ENCODE measurements at places on chromosomes 11 and 22.

DNA sequence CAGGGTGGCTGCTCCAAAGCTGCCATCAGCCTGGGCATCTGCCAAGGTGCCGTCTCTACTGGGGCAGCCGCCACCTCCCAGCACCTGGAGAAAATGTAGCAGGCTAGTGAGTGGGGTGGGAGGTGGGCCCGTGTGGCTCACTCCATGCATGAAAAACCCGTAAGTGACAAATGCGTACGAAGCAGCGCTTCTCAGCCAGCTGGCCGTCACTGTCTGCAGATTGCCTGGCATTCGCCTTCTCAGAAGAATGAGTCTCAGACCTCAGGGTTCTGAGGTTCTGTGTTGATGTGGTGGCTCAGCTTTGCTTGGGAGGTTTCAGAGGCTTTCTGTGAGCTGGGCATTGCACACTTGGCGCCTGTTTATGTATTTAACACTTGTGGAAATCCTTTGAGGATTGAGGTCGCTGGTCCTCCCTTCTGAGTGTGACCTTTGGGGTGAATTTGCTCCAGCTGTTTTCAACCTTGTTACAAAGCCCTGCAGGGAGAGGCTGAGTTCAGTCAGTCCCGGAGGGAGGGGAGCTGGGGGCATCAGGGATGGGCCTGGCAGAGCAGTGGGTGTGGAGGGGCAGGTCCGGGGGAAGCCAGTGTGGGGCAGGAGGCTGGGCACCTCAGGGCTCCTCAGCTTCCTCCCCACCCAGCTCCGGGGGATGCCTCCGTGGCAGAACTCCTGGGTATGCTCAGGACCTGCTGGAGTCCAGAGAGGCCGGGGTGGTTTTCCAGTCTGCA is 977.0 kb downstream of the TBC1D22A start:
- DNase-seq = no peak

DNA sequence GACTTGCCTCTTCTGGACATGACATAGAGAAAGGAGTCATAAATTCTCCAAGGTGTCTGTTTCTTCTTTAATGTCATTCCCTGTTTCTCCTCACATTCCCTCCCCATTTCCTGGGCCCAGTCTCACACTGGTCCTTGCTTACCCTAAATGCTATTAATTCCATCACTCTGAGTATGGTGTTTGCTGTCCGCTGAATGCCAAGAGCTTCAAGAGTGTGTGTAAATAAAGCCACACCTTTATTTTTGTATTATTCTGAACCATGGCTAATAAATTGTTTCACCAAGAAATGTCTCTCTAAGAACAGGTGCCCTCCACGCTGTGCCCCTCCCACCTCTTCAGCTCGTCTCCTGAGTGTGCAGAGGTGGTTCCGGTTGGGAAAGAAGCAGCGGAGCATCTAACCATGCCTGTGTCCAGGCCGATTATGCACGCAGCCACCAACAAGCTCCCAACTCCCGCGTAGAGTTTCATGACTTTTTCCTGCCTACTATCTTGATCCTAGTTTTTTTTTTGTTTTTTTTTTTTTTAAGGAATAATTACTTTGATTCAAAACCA is 8.6 kb downstream of the TMEM121B start:
- no peak for DNase-seq

GRCh38 chr11:27395556-27396258 is 32.7 kb upstream of the CCDC34 start:
- DNase-seq = no peak

DNA sequence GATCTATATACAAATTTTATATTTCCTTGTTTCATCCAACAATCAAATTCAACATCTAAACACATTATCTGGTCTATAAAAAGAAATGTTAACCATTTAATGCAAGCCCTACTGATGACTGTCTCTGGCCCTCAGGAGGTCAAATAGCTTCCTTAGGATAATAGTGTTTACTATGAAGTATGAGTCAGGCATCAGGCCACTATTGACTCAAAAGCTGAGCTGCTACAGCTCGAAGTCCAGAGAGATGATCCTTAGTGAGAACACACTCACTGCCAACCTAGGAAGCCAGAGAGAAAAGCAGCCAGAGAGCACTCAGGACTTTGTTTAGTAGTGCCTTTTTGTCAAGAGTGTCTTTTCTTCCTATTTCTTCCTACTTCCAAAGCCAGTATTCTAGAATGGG is 171.8 kb downstream of the SOX6 start:
- no peak for DNase-seq

GRCh38 chr11:22169833-22170232 is 23.1 kb upstream of the ANO5 start:
- DNase-seq = no peak

DNA sequence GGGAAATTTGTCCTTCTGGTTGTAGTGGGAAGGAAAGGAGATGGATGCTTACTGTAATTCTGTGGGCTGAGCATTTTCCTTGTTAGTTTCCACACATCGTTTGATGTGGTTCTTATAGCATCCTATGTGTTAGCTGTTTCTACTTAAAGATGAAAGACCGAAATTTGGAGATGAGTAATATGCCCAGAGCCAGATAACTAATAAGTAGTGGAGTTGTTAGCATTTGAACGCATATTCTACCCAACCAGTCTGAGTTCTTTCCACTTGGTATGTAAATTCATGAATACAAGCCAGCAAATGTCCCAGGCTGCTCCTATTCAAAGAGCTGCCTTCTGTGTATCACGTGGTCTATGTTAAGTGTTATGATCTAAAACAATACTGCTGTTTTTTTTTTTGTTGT is 14.6 kb downstream of the SPECC1L start:
- DNase-seq = peak; percentile 27

GRCh38 chr22:44368611-44369292 is 56.0 kb upstream of the SHISAL1 start:
- DNase-seq = no peak

GRCh38 chr22:43944670-43945430 is 10.4 kb upstream of the SAMM50 start:
- DNase-seq = no peak

DNA sequence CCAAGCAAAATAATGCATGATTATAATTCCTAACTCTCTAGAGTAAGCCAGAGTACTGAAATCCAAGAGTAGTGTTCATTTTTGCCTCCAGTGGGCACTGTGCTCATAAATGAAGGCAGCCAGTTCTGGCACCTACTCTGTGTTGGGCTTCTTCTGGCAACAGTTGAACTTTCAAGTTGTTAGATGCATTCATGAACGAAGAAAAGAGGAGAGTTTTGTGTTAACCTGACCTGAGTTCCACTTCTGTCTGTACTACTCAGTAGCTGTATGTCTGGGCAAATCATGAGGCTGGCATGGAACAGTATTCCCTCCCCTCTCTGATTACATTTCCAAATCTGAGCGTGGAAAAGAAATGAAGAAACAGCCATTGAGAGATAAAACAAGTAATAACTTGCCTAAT is 20.3 kb upstream of the TENM4 start:
- no peak for DNase-seq

DNA sequence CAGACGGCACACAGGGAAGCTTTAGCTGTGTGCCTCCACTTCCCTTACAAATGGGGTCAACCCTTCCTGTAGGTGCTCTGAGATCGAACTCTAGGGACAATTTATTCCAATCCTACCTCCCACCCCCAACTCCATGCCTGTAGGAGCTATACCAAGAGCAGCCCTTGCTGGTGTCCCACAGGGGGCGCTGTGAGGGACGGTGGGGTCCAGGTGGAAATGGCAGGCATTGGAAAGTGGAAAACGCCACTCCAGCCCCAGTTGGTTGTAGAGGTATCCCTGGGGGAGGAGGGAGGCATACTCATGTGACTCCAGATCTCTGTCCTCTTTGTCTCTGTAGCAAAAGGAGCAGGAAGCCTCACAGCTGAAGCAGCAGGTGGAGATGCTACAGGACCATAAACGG is 161.3 kb downstream of the MYO18B start:
- DNase-seq = no peak

GRCh38 chr11:34207487-34208180 is 102.2 kb downstream of the NAT10 start:
- no peak for DNase-seq

DNA sequence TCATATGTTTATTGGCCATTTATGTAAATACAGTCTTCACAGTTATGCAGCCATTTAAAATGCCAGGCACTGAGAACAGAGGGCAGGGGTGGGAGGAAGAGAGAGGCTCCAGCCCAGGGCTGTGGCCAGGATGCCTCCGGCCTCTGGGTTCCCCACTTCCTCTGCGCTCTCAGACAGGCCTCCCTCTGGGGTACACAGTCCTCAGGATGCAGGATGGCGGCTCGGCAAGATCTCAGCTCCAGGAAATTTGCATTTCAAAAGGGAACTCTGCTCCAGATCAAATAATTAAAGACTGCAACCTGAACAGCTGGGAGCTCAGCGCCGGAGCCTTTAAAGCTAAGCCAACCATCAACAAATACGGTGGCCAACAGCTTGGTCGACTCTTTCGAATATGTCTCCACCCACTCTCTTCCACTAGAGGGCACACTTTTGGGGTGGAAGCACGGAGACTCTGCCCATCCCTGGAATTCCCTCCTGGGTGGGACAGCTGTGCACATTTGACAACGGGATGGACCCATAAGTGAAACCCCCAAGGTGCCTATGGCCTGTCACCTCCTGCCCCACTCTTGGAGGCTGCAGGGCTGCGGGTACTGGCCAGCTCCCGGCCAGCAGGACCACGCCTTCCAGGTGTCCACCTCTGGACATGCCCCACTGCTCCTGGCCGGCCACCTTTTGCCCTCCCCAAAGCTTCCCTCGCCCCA is 1044.7 kb downstream of the BRD1 start:
- DNase-seq = no peak

- DNase-seq = no peak
Observed at GRCh38 chr22:35348703-35349102, 32.2 kb upstream of the HMOX1 start.

DNA sequence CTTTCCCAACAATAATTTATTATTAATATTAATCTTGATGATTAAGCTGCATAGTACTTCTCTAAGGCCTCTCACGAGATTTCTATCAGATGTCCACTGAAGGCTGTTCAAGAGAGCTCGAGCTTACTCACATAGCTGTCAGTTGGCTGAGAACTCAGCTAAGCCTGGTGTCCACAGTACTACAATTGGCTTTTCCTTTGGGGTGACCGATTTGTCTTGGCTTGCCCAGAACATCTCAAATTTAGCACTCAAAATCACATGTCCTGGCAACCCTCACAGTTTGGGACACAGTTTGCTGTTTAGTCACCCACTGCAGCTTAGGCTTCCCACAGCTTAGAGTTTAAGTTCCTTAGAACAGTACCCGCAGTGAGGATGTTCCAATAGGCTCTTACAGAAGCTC is 96.5 kb downstream of the LUZP2 start:
- no peak for DNase-seq

- no peak for DNase-seq
Observed at GRCh38 chr11:12905435-12905834, 103.7 kb upstream of the RASSF10 start.

GRCh38 chr22:49306632-49307480 is 520.8 kb downstream of the BRD1 start:
- DNase-seq = no peak

GRCh38 chr11:10382518-10382917 is 72.5 kb upstream of the AMPD3 start:
- no peak for DNase-seq

DNA sequence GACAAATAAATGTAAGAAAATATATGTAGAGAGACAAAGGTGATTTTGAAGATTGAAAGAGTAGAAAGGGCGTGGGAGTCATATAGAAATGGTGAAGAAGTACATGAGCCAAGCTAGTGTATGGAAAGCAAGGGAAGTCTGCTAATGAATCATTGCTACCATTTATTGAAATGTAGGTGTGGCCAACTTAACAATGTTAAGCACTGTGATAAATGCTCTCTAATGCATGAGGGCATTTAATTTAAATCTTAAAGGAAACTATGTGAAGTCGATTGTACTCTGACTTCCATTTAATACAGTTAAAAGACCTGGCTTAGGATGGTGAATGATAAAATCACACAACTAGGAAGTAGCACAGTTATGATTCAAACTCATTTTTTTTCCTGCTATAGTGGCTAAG is 219.9 kb downstream of the CASP12 start:
- DNase-seq = no peak

- no peak for DNase-seq
Observed at GRCh38 chr11:125020342-125020741, 42.8 kb upstream of the SLC37A2 start.

DNA sequence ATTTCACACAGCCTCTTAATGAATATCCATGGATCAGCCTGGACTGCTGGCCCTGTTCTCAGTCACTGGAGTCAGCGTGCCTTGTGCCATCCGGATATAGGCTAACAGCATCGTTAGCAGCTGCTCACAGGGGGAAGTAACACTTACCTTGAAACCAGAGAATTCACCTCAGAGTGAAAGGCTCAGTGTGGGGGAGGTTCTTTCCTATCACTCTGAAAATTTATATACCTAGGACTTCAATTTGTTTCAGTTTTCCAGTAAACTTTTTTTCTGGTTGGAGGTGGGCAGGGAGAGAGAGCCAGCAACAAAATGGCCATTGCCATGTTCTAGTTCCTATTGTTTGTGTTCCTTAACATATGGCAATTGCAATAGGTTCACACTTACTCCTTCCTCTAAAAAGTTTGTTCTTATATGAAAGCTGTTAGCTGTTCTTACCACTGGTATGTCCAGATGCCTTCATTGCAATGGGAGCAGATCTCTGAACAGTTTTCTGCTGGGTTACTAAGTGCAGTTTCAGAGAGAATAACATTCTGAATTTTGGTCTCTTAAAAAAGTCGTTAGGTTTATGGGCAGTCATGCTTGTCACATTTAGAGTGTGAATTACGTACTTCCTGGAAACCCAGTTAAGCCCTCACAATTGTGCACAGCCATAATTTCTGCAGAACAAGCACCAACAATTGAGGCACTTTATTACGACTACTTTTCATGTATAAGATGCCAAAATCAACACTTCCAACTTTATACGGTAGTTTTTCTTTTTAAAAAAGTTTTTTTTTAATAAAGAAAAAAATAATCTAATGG is 247.6 kb downstream of the CADM1 start:
- DNase-seq = no peak

DNA sequence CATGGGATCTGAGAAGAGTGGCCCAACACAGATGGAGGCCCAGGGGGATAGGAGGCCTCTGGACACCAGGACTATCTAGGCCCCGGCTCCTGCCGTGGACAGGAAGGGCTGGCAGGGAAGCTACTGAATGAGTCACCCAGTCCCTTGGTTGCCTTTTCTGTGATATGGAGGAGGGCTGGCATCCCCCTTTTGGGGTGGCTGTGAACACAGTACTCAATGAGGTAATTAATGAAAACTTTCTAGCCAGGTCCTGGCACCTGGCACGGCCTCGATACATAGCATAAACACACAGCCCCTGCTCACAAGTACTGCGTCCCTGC is 163.2 kb downstream of the CHST1 start:
- DNase-seq = no peak

GRCh38 chr11:101913656-101914055 is 1.2 kb upstream of the CEP126 start:
- DNase-seq = no peak

DNA sequence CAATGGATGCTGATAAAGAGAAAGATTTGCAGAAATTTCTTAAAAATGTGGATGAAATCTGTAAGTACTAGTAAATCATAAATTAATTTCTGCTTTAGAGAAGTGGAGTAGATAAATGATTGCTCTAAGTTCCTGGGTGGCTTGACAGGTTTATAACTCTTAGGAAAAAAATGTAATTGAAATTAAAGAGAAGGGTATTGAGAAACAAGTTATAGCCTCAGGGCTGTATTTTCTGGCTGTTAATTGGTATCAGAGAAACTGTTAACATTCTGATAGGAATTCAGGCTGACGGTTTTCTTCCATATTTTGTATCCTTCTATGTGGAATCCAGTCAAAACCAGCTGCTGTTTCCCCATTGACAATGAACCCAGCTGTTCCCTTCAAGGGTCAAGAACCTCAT is 1.9 kb downstream of the TTC12 start:
- DNase-seq = no peak
